Brain microvascular endothelial cell (primary cell): ENCODE measurements at places on chromosomes 1 and 21.

- DNase-seq = no peak
Measured at GRCh38 chr1:95352767-95353166, 118.8 kb downstream of the RWDD3 start.

DNA sequence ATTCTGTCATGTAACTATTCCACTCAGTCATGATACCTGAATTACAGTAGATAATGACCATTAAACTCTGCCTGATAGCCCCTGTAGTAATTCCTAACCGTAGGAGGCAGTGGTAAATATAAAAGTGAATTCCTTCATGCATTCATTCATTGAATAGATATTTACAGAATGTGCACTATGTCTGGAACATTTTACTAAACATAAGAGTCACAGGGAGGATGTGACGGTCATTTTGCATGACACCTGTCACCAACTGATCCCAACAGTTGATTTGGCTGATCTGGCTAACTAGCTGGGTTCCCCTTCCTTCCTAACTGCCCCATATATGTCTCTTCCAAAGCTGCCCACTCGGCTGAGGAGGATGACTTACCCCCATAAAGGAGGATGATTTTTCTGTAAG is 2.2 kb upstream of the RNPC3 start:
- DNase-seq = no peak

DNA sequence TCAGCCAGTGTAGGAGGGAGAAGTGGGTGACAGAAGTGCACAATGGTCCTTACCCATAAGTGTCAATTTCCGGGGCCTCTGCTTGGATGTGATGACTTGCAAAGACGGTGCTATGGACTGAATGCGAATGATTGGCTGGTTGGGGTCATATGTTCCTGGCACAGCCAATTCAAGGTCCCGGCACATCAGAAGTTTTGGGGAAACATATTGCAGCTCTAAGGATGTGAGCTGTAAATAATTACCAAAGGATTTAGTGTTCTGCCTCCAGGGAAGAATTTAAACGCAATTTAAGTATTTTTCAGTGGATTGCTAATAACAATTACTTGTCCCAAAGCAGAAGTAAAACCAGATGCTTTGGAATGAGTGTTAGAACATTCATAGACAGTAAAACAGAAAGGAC is 26.9 kb upstream of the EXOSC10 start:
- DNase-seq = no peak

DNA sequence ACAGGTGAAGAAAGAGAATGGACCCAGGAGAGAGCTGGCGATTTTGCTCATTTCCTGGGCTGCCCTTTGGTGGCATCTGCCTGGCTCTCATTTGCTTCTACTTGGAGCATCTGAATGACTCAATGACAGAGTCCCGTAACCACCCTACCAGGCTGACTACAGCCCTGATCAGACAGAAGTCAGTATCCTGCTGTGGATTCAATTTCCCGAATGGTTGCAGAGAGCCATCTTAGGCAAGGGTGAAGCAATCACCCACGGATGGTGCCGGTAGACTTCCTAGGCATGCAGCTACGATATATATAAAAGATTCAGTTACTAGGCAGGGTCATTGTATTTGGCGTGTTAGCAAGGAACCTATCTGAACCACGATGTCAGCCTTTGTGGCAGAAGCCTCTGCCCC is 10.2 kb downstream of the AJAP1 start:
- DNase-seq = no peak

DNA sequence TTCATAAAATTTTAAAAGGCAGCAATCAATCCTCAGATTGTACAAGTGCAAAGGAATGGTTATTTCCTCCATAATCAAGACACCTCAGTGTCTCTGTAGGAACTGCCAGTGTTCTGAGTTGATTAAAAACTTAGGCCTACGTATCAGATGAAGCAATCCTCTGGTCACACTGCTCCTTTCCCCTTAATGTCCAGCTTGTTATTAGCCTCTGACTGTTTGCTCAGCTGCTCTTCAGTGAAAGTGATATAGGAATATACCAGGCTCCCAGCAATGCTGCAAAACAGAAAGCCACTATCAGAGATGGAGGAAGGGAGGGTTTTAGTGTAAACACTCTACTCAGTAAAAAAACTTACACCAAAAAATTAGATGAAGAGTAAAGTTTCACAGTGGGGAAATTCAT is 49.8 kb downstream of the SLC35D1 start:
- no peak for DNase-seq
